ENCODE measurements at places on chromosomes 13 and 19.

GRCh38 chr13:96308568-96308967 is 218.7 kb downstream of the HS6ST3 start:
- DNase-seq = no peak

GRCh38 chr13:111904701-111905608 is 162.0 kb upstream of the SOX1 start:
- DNase-seq = no peak

- peak; percentile 34 for DNase-seq
These were observed 173.6 kb downstream of the NUFIP1 start for GRCh38 chr13:44815623-44816022.

DNA sequence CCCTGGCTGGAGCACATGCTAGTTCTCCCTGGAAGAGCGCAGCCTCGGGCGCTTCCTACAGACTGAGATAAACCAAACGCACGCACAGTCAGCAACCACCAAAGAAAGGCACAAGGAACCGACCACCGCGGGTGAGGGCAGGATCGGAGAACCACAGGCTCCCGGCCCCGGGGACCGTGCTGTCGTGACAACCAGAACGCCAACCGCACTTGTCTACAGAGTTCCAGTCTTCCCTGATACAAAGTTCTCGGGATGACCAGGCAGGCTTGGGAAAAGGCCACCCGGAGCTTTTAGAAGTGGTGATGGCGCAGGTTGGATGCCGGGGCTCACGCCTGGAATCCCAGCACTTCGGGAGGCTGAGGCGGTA is 33.1 kb upstream of the CACTIN start:
- DNase-seq = no peak

- DNase-seq = no peak
These were observed at the start of gene LEUTX for GRCh38 chr19:39778763-39779162. LEUTX (plus strand) TSS chr19:39778854; CDS start chr19:39778921, 67 bp downstream.

- no peak for DNase-seq
These were observed 3.4 kb downstream of the CC2D1A start for GRCh38 chr19:13909430-13909829.

DNA sequence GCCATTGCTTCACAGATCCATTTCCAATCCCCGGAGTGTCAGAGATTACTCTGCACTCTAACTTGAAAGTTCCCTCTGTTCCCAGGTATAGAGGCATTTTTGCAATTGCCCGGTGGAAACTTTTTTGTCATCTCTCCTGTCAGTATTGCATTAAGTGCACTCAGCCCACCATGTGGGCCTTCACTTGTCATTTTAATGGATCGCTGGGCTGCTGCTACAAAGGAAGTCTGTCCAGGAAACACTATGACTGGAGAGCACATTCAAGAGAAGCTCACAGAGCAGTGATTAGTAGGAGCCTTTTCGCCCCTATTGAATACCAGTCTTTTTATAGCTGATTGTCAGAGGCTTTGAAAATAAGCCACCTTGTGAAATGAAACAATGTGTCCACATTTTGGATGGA is 180.9 kb downstream of the B3GLCT start:
- DNase-seq = no peak

- DNase-seq = no peak
These were observed 448.8 kb downstream of the FOXO1 start for GRCh38 chr13:40217675-40218074.

All from stimulated activated CD4-positive, alpha-beta T cell treated with anti-CD3 and anti-CD28 coated beads, Interleukin-12 subunit alpha, Interleukin-12 subunit beta, amount 100 ng/mL, for 24 hours (primary cell).